ENCODE measurements at places on chromosomes 13 and 19.

GRCh38 chr13:49058761-49059160, 83.0 kb downstream of the FNDC3A start:
- no peak for DNase-seq

DNA sequence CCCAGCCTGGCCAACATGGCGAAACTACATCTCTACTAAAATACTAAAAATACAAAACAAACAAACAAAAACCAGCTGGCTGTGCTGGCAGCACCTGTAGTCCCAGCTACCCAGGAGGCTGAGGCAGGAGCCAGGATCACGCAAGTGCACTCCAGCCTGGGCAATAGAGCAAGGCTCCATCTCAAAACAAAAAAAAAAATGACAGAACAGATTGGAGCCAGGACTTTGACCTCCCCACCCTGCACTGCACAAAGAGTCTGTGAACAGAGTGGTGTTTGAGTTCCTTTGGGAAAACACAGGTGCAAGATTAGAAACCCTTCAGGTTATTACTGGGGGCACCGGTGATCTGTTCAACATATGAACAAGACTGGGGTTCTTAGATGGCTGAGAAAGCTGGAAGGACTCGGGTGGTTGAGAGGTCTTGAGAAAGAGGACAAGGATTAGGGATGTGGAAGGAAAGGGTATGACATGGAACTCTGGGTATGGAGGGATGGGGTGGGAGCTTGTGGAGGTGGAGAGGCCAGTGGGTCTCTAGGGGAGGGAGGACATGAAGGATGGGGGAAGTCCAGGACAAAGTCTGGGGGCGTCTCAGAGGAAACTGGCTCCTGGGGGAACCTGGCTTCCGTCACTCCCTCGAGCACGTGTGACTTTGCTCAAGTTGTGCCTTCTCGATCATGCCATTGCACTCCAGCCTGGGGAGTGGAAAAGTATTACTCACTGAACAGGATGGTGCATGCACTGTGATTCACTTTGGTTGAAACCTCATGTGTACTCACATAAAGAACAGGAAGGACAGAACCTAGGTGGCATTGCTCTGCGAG, 25.9 kb downstream of the RCN3 start:
- no peak for DNase-seq

- DNase-seq: no peak
These were observed 36.1 kb upstream of the USP29 start for GRCh38 chr19:57083711-57084110.

GRCh38 chr13:93945621-93946020, 533.9 kb downstream of the DCT start:
- DNase-seq: no peak

DNA sequence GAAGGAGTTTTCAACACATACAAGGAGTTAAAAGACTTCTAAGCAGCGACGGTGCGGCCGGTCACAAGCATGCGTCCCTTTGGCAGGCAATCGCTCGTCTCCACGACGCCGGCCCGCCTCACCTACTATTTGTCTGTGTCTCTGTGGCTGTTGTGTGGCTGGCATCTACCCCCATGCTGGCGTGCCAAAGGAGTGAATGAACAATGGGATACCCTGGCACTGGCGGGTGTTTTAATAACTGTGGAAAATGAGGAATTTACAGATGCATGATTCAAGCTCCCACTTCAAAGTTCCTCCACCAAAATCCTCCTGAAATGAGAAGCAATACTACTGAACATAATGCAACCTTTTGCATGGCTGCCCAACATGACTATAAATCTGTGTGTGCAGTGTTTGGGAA, 176.6 kb downstream of the KLF5 start:
- no peak for DNase-seq

- no peak for DNase-seq
These were observed 6.3 kb upstream of the RAX2 start for GRCh38 chr19:3778104-3778867.

DNA sequence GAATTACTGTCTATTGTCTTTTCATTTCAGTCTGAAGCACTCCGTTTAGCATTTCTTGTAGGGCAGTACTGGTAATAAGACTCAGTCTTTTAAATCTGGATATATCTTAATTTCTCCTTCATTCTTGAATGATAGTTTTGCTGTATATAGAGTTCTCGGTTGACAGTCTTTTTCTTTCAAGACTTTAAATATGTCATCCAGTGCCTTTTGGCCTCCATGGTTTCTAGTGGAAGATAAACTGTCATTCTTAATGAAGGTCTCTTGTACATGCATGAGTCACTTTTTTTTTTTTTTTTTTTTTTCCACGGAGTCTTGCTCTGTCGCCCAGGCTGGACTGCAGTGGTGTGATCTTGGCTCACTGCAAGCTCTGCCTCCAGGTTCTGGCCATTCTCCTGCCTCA, 27.2 kb upstream of the ZDHHC20 start:
- DNase-seq: no peak

DNA sequence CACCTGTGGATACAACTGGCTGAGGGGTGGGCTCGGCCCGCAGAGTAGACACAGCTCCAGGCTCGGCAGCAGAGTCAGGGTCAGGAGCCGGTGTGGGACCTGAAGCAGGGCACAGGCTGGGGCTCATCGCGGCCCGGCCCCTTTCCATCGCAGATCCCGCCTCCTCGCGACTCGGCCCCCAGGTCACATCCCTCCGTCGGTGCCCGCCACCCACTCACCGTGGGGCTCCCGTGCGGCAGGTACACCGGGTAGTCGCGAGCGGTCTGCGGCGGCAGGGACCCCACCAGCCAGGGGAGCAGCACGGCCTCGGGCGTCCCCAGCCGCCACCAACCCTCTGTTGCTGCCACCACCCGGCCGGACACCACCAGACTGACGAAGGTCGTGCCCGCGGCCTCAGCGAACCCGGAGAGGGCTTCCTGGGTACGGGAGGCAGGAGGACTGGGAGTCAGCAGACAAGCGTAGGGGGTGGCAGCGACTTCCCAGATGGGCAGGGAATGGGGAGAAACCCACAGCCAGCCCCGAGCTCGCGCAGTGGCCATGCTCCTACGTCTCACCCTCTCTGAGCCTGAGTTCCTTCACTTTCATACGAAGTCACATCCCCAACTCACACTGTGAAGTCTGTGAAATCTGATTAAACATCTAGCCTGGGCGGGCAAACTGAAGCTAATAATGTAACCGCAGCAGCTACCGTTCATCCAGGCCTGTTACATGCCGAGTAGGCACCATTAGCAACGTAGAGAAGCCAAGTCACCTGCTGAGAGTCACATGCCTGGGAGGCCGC, 3.7 kb downstream of the FUZ start:
- DNase-seq: peak; percentile 93

- DNase-seq: peak; percentile 64
These were observed 15.7 kb downstream of the STK11 start for GRCh38 chr19:1220976-1221903.

- DNase-seq: no peak
These were observed 257.8 kb downstream of the TBC1D4 start for GRCh38 chr13:75224053-75224742.

DNA sequence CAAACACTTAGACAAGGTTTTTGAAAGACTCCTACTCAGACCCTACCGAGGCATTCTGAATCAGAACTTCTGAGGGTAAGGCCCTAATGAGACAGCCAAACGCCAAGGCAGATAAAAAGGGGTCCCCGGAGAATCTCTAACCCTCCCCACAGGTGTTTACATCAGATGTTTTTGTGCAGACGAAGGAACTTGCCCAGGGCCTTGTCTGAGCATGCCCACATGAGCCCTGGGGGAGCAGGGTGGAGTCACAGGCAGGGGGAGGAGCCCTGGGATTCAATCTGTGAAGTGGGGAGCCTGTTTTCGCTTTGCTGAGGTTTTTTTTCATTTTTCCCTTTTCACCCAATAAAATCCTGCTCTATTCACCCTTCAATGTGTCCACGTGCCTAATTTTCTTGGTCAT, 61.6 kb upstream of the MED4 start:
- no peak for DNase-seq

DNA sequence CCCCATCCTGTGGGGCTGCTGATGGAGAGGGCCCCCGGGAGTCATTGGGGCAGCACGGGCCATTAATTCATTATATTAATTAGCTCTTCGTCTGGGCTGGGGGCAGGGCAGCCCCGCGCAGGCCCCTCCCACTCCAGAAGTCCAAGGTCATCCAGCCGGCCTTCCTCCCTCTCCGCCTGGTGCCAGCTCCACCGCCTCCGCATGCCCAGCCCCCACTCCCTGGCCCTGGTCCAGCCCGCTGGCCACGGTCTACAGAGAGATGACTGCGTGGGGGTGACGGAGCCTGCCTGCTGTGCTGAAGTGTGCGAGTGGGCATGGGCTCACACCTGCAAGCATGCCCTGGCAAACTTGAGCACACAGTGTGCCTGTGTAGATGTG, 8.8 kb downstream of the IGLON5 start:
- DNase-seq: no peak

DNA sequence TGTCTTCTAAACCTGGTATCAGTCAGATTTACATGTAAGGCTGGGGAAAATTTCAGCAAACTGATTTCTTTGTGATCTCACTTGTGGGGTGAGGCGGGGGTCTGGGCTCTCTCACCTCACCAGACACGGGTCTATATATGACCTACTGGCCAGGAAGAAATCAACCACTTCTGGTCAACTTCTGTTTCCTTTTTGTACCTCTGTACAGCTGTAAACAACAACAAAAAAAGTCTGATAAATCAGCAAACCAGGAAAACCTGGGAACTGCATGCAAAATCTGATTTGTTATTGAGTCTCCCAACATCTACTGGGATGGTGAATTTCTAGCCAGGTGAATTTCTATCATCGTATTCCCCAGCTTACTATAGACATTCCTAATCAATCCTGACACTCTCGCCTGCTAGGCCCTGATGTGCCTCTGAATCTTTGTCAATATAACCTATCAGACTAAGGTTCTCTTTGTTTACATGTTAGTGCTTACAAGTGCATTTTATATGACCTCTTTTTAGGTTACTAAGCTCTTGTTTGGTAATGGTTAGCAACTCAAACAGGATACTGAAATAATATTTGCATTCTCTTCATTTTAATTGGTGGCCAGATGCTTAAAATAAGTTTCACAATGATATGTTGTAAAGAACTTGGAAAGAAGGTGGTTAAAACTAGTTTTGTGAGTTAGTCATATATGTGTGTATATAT, 77.7 kb downstream of the LRRC63 start:
- no peak for DNase-seq

GRCh38 chr19:10096615-10096963, 5.9 kb downstream of the ANGPTL6 start:
- peak; percentile 58 for DNase-seq

- DNase-seq: peak; percentile 46
These were observed 69.6 kb downstream of the ARHGEF7 start for GRCh38 chr13:111184458-111185401.

DNA sequence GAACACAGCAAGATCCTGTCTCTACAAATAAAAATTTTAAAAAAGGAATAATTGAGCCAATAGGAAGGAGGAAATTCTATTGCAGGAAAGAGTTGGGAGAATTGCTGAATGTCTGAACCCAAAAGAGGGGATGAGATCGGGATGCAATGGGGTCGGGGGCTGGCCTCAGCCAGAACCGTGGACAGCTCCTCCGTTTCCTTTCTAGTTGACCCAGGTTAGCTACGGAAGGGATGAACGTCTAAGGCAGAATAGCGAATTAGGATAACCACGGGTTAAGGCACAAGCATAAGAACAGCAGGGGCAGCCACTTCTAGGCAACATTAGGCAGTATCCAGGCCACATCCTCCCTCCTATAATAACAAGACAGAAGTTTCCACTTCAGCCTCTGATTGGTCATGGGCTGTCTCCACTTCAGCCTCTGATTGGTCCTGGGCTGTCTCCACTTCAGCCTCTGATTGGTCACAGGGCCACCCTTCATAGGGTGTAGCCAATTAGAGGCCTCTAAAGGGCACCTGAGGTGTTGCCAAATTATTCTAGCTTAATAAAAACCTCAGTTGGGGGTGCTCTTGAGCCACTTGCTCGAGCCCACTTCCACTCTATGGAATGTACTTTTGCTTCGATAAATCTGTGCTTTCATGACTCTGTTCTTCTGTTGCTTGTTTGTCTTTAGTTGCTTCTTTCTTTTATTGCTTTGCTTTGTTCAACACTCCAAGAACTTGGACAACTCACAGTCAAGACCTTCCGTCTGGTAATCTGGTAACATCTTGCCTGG, 24.9 kb upstream of the TPM4 start:
- no peak for DNase-seq

DNA sequence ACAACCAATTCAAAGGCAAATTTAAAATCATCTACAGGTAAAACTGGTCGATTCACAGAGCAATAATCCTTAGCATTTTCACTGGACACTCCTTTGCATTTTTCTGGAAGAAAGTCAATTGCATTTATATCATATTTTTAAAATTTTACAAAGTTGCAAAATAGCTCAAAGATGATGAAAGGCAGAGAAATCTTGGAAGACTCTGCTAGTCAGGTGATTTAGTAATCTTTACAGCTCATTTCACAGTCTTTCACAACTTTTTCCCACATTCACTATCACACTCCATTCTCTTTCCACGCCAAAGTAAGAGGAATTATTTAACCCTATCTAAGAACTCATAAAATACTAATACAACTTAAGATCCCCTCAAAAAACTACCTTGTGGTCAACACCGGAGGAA, 1063.8 kb downstream of the EFNB2 start:
- DNase-seq: no peak

DNA sequence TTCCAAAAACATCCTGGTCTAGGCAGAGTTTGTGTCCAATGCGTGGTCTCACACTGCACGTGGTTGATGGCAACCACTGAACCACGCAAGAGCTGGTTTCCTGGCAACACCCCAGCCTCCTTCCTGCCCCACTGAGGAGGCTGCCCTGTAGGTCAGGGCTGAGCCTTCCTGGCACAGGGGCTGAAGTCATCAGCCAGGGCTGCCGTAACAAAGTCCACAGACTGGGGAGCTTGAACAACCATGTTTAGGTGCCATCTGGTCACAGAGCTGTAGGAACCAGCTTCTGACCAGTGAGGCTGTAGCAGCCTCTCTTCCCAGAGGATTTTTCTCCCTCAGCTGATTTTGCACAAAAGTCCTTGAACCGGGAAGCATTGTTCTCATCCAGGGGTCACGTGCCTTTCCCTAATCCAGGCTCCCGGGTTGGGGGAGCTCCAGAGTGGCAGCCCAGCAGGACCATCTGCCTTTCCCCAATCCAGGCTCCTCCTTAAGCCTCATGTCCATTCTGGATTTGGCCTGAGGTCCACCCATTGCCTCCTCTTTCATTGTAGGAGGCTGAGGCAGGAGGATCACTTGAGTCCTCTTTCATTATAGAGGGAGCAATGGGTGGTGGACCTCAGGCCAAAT, 53.9 kb downstream of the CHST8 start:
- DNase-seq: no peak

DNA sequence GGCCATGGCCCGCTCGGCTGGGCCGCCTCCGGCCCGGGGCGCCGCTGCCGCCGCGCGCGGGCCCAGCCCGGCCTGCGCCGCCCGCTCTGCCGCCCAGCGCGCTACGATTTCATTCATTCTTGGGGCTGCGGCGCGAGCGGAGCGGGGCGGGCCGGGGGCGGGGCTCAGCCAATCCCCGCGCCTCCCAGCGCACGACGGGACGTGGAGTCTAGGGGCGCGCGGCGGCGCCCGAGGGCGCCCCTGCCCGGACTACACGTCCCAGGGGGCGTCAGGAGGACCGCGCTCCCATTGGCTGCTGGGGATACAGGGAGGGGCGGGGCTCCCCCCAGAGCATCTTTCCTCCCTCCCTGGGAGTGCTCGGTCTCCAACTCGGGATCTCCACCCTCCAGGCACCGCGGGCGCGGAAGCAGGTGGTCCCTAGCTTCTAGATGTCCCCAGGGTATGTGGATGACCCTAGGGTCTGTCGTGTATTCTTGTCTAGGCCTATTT, 5.6 kb upstream of the DPF1 start:
- DNase-seq: peak; percentile 96

- no peak for DNase-seq
These were observed 45.7 kb upstream of the C1QTNF9 start for GRCh38 chr13:24263632-24264031.

All from posterior cingulate gyrus (tissue), 11 donors.